ENCODE measurements at places on chromosomes 16 and 17.

GRCh38 chr16:83588070-83588469 lies 219.7 kb upstream of the HSBP1 start:
- DNase-seq = no peak

GRCh38 chr17:7323731-7324437 lies 5.3 kb downstream of the NEURL4 start:
- DNase-seq = no peak

DNA sequence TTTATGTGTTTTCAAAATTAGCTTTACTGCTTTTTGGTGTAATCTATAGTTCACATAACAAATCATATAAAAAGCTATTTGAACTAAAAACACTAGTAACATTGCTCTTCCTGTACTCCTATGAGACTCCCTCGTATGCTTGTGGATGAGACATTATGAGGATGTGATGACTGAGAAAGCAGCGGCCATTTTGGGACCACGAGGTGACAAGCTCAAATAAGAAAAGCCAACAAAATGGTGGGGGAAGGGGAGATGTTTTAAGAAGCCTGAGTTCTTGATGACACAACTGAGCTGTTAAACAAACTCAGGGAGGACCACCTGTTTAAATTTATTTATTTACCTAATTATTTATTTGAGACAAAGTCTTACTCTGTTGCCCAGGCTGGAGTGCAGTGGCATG lies 4.5 kb downstream of the CCL18 start:
- DNase-seq = no peak

- no peak for DNase-seq
Measured at GRCh38 chr17:57461082-57461481, 204.8 kb downstream of the MSI2 start.

- no peak for DNase-seq
Measured at GRCh38 chr17:50349243-50349600, 3.3 kb downstream of the XYLT2 start.

DNA sequence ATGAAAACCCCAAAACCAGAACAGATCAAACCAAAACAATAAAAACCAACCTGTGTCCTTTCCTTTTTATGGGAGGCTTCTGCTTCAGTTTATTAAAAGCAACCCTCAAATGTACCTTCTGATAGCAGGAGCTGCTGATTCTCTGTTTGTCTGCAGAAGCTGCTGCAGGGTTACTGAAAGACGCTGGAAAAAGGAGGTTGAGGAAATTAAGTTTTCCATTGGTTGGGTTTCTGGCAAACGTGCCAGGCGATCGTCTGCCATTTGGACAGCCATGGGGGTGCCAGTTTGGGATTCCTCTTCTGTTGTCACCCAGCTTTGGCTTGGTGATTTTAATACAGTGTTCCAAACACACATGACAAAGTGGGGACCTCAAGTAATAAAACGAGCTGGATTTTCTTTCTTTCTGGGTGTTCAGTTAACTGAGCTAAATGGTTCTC lies 185.4 kb upstream of the ZFHX3 start:
- no peak for DNase-seq

DNA sequence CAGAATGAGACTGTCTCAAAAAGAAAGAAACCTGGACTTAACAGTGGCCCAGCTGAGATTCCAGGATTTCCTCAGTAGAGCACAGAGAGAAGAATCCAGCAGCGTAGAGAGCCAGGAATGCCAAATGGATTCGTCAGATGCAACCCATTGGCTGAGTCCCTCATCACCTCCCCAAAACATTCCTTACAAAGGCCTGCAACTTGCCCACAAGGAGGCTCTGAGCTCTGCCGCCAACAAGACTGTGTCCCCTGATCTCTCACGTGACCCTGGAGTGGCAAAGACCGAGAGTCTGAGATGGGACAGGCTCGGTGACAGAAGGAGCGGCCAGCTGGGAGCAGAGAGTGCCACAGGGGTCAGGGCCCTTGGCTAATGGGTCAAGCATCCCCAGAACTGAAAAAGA lies 6.9 kb upstream of the CHMP6 start:
- peak; percentile 92 for DNase-seq

- no peak for DNase-seq
Measured at GRCh38 chr16:64459821-64460220, 662.0 kb downstream of the CDH11 start.

- peak; percentile 39 for DNase-seq
Measured at GRCh38 chr17:39235555-39236449, 10.1 kb upstream of the STAC2 start.

- no peak for DNase-seq
Measured at GRCh38 chr16:1351215-1351581, 480 bp downstream of the TSR3 start.

- DNase-seq = peak; percentile 27
Measured at GRCh38 chr17:61467416-61468262, 15.4 kb downstream of the TBX4 start.

DNA sequence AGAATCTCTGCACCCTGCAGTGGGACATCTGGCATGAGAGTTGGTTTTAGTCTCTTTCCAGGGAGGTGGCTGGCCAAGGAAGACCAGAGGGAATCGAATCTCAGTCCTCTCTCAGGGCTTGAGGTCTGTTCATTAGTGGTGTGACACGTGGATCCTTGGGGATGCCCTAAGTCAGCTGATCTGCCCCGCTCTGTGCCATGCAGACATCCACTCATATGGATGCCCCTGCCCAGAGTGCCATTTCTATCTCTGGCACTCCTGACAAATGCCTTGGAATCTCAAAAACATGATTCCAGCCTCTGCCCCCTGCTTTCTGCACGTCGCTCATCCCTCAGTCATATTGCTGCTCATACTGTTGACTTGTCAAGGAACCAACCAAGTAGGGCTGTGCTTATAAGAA lies 38.8 kb downstream of the WSCD1 start:
- no peak for DNase-seq

GRCh38 chr16:69190046-69190588 lies 3.2 kb downstream of the SNTB2 start:
- DNase-seq = no peak

- DNase-seq = no peak
Measured at GRCh38 chr17:51165680-51166197, 472 bp upstream of the NME2 start.

- no peak for DNase-seq
Measured at GRCh38 chr17:57980522-57980921, 7.5 kb downstream of the VEZF1 start.

DNA sequence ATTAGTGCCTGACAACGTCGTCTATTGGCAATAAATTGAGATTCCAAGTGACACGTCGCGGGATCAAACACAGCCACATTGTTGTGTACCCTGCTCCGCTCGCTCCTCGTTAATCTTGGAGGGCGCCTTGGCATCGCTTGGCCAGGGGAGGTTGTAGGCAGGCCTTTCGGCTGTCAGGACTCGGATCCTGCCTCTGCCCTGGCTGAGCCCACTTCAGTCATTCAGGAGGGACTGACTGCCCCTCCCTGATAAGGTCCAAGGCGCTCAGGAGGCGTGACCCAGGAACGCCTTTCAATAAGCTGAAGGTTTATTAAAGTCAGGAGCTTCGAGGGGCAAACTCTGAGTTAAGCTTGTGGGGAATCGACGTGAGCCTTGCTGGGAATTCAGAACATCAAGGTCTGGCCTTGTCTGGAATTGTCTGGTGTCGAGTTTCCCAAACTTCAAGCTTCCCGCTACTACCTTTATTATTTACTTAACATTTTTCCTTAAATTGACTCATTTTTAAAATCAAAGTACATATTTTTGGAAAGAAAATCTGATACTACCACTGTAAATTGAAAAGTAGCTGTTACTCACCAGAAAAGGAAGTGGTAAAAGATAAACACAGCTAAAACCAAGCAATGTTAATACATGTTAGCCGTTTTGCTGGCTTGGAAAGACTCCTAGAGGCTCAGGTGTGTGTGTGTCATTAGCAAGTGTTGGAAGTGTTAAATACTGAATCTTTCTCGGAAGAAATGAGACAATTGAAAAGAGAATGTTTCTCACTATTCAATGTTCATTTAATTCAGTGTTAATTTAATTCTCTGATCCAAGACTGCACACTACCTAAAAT lies 5.3 kb upstream of the IRX3 start:
- DNase-seq = no peak

DNA sequence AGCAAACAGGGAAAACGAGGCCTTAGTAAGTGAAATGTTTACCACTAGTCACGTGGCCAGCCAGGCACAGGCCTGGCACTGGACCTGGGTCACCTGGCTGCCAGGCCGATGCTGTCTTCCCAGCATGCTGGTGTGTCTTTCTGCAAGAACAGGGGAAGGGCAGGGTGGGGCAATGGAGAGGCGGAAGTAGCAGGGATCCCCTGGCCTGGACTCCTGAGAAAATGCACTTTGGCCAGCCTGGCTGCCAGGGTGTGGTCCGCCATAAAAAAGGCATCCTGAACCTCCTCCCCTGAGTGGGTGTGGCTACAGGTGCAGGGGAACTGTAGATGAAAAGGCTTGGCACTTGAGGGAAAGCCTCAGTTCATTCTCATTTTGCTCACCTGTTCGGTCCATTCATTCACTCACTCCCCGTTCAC lies 1.0 kb upstream of the ANKRD40CL start:
- DNase-seq = no peak

DNA sequence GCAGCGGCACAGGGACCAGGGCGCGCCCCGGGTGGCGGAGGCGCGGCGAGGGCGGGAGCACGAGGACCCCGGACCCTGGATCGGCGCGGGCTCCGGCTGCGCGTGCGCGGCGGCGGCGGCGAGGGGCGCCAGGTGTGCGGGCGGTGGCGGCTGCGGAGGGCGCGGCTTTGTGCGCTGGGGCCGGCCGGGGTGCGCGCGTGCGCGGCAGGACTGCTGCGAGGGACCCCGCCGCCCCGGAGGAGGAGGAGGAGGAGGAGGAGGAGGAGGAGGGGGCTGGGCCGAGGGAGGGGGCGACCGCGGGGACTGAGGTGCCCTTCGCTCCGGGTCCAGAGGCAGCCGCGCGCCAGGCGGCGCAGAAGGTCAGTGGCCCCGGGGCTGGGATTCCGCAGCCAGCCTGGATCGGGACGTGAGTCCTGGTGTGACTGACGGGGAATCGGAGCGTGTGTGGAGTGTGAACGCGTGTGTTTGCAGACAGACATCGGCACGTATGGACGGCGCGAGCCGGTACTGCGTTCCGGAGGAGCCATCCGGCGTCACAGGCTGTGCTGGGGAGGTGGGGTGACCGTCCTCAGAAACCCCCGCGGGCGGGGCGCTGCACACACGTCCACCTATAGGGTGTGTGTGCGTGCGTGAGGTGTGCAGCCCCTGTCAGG lies 19.5 kb upstream of the RAP1GAP2 start:
- DNase-seq = no peak

DNA sequence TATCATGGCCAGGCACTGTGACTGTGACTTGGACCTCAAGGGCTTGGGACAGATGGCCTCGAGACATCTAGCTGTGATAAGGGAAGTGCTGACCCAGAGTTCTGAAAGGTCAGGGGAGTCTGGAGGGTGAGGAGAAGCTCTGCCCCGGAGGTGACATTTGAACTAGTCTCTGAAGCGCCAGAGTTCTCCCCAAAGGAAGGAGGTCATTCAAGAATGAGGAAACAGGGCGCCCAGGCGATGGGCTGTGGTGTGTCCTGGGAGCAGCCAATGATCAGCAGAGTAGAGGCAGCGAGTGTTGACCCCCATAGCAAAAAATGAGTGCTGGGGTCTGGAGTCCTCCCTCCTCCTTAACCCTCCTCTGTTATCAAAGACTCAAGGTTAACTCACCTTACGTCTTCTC lies 4.9 kb downstream of the STARD3 start:
- no peak for DNase-seq

DNA sequence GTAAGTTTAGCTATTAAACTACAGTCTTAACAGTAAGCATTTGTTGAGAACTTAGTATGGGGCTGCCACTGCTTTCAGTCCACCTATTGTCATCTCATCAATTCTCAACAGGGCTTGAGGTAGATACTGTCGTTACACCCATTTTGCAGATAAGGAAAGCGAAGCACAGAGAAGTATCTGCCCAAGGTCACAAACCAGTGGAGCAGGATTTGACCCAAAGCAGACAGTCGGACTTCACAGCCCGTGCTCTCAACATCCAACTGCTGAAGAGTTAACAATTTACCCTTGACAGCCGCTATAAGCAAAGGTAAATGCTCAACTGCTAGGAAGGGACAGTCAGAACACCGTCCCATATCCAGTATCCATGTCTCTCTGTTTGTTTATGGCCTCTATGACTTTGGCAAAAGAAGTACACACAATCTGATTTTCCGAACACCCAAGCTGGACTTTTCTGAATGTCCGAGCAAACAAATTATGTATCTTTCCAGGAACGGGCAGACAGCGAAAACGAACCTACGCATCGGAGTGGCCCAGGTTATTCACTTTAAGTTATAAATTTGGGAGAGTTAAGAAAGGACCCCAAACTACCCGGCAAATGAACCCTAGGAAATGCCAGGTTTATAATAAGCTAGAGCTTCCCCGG lies 1.2 kb downstream of the SIAH1 start:
- no peak for DNase-seq

- peak; percentile 13 for DNase-seq
Measured at GRCh38 chr17:6471531-6472465, 27.5 kb downstream of the PIMREG start.

- DNase-seq = no peak
Measured at GRCh38 chr16:89312194-89312593, 94.7 kb downstream of the ZNF778 start.

GRCh38 chr17:2056206-2057174 lies 1.6 kb downstream of the HIC1 start:
- no peak for DNase-seq

GRCh38 chr16:67082891-67083290 lies 26.9 kb upstream of the PHAF1 start:
- DNase-seq = no peak

DNA sequence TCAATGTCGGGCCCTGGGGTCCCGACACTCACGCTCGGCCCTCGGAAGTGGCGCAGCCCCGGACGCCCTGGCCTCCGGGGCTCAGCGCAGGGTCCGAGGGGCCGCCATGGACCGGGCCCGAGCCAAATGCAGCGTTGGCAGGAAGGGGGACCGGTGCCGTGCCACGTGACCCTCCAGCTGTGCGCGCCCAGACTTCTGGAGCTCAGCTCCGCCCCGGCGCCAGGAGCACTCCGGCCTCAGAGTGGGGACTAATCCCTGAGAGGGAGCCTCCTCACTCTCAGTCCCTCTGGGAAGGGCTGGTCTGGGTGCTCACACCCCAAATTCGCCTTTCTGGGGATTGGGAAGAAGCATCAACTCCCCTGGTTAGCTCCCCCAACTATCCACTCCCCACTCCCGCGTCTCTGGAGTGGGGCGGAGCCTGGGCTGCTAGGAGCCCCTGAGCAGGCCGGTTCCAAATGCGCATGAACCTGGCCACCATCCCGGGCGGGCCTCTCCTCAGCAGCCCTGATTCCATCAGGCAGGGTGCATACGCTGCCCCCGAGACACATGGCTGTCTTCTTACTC lies at the start of gene B3GNT9:
TSS of gene B3GNT9 (minus strand) at position 166 of the 564 bp plus-strand sequence. CDS start 513 bp downstream, outside the sequence.
- DNase-seq = peak; percentile 69

- no peak for DNase-seq
Measured at GRCh38 chr16:50121721-50122445, 31.2 kb upstream of the TENT4B start.

DNA sequence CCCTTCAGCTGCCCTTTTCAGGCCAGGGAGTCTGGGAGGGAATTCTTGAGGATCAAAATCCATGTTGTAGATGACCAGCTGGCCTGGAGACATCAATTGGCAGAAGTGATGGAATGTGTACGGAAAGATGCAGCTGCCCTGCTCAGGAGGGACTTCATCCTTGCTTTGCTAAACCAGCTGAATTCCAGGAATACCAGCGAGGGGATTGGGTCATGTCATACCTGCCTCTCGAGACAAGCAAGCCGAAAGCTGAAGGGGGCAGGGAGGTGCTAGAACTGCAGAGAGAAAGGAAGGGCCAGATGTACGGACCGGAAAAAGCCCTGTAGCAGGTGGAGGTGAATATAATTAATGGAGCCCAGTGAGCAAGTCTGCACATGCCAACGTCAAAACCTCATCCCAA lies 25.6 kb upstream of the NTN1 start:
- no peak for DNase-seq

Measured in fibroblast of gingiva (primary cell).